ENCODE measurements at places on chromosomes 13 and 19. TPM values are rescaled to one million over a fixed set of nuclear protein-coding genes. Genes with fewer than 3 reads are reported as not detected.

GRCh38 chr13:40161931-40162330 is 504.5 kb downstream of the FOXO1 start:
- H3K4me1 ChIP-seq: no peaks in the 10 kb centered on the region
- H3K4me3 ChIP-seq: no peak overlapping the region
- no peak overlapping the region for H3K27ac ChIP-seq
- DNase-seq: no peak
- no peaks in the 10 kb centered on the region for H3K36me3 ChIP-seq

DNA sequence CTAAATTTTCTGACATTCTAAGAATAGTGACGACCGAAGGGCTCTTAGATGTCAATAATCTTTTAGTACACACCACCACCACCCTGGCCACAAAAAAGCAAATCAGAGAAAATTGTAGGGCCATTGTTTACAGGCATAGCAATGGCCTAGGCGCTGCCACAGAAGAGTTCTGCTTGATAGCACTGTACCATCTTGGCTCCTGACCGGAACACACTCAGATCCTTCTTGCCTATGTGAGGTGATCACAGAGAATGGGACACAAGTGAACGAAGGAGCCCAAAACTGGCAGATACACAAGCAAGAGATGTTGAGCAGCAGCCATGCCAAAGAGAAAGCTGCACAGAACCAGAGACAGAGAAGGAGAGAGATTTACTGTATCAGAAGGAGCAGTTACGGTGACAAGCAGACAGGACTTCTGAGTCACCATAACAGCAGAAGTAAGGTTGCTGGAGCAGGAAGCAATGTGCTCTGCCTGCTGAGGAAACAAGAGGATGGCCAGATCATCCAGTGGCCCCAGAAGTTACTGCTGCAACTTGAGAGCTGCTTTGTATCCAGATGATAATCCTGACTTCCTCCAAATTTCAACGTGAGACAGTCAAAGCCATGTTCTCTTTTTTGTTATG is 105.2 kb downstream of the SLITRK6 start:
- H3K36me3 ChIP-seq: no peaks in the 10 kb centered on the region
- H3K4me3 ChIP-seq: no peak overlapping the region
- no peaks in the 10 kb centered on the region for H3K27me3 ChIP-seq
- DNase-seq: peak; percentile 46
- H3K4me1 ChIP-seq: peaks cover 10% of the 10 kb centered on the region

GRCh38 chr19:1766800-1767352 is 13.6 kb downstream of the ONECUT3 start:
- DNase-seq: no peak
- H3K4me3 ChIP-seq: no peak overlapping the region
- H3K4me1 ChIP-seq: peaks cover 14% of the 10 kb centered on the region

TMEM86B gene
- total RNA-seq: 4.8 TPM

DNA sequence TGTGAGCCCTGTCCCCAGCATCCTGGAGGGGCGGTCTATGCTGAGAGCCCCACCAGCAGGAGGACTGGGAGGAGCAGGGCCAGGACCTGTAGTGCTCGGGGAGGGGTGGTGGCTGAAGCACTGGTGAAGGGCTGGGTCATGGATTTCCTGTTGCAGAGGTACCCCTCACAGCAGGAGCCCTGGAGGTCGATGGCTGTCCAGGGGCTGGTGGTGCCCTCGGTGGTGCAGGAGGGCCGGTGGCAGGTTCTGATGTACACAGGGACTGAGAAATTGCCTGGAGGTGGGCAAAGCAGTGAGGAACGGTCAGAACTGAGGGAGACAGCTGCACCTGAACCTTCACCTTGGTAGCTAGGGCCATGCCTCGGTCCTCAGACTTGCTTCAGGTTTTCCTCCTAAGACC is 4.7 kb downstream of the LYPD5 start:
- H3K4me1 ChIP-seq: no peaks in the 10 kb centered on the region
- no peak overlapping the region for H3K27ac ChIP-seq
- no peak for DNase-seq
- no peaks in the 10 kb centered on the region for H3K36me3 ChIP-seq
- H3K27me3 ChIP-seq: peaks cover 5% of the 10 kb centered on the region

GRCh38 chr13:43305416-43305815 is 282.0 kb downstream of the DNAJC15 start:
- H3K27me3 ChIP-seq: no peaks in the 10 kb centered on the region
- no peak for DNase-seq
- H3K4me3 ChIP-seq: no peak overlapping the region
- peaks cover 54% of the 10 kb centered on the region for H3K4me1 ChIP-seq

RAB11B gene
- total RNA-seq: 91.4 TPM

DNA sequence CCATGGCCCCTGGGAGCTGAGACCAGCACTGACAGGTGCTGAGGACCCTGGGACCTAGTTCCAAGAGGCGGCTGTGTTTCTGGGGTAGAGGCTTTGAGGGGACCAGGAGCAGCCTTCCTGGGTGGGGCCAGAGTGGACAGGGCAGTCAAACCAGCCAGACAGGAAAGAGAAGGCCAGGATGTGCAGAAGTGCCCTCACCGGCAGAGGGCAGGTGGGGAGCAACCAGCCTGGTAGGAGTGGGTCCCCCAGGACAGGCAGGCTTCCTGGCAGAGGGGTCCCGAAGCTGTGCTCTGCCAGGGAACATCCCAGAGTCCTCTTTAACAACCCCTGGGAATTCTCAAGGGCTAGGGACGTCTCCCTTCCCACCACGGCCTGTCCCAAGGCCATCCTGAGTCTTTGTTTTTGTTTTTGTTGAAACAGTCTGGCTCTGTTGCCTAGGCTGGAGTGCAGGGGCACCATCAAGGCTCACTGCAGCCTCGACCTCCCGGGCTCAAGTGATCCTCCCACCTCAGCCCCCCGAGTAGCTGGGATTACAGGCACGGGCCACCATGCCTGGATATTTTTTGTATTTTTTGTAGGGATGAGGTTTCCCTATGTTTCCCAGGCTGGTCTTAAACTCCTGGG is 3.0 kb upstream of the HIPK4 start:
- no peak overlapping the region for H3K4me3 ChIP-seq
- no peaks in the 10 kb centered on the region for H3K36me3 ChIP-seq
- no peaks in the 10 kb centered on the region for H3K27me3 ChIP-seq
- H3K27ac ChIP-seq: no peak overlapping the region
- H3K4me1 ChIP-seq: no peaks in the 10 kb centered on the region

DNA sequence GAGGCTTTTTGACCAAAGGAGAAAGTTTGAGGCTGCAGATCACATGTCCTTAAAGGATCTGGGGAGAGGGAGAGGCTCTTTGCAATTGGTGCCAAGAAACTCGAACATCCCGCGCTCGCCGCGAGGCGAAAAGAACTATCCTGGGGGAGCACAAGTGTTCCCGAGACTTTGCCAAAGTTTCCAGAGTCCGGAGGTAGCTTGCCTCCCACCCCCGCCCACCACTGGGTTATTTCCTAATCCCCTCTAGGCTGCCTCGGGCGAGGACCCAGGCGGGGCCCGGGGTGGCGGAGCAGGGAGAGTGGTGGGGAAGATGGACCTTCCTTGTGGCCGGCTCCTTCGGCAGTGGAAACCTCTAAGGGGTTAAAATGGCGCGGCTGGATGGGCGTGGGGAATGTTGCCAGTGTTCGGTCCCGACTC is 114.5 kb downstream of the KCNRG start:
- peak overlapping the region; percentile 47 for H3K4me3 ChIP-seq
- H3K27ac ChIP-seq: peak overlapping the region; percentile 52
- peaks cover 12% of the 10 kb centered on the region for H3K4me1 ChIP-seq
- no peaks in the 10 kb centered on the region for H3K36me3 ChIP-seq
- no peak for DNase-seq

DNA sequence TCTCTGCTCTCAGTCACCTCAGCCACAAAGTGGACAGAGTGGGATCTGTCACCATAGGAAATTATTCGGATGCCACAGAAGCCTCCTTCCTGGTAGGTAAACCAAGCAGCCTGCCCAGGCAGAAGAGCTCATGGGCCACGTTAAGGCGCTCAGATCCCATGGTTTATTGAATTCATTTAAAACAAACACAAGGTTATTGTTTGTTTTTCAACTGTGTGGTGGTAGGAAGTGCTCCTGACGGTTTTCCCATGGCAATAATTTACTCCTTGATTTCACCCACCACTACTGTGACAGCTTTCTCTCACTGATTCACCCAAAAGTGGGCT is 14.4 kb downstream of the BCAM start:
- no peaks in the 10 kb centered on the region for H3K36me3 ChIP-seq
- peaks cover 5% of the 10 kb centered on the region for H3K4me1 ChIP-seq
- no peak overlapping the region for H3K27ac ChIP-seq
- no peak overlapping the region for H3K4me3 ChIP-seq
- DNase-seq: no peak
- H3K27me3 ChIP-seq: peaks cover 3% of the 10 kb centered on the region
